Activated effector memory CD4-positive, alpha-beta T cell treated with Interleukin-2 at 50 U/mL for 16 hours (primary cell): ENCODE measurements at places on chromosomes 13 and 19.

DNA sequence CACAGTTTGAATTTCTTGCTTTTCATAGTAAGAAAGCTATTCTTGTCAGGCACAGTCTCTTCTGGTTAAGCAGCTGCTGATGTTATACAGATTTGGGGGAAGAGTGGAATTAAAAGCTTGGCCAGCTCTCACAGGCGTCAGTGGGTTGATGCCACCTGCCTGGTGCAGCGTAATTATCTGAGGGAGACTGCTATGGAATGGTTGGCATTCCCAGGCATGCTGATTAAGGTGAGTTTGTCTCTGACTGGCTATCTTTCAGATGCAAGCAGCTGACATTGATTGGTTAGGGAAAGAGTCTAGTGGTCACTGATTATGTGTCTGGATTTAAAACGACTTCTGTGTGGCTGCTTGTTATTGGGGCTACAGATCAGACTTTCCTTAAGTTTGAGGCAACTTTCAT, 948.4 kb downstream of the UQCRFS1 start:
- no peak for DNase-seq

DNA sequence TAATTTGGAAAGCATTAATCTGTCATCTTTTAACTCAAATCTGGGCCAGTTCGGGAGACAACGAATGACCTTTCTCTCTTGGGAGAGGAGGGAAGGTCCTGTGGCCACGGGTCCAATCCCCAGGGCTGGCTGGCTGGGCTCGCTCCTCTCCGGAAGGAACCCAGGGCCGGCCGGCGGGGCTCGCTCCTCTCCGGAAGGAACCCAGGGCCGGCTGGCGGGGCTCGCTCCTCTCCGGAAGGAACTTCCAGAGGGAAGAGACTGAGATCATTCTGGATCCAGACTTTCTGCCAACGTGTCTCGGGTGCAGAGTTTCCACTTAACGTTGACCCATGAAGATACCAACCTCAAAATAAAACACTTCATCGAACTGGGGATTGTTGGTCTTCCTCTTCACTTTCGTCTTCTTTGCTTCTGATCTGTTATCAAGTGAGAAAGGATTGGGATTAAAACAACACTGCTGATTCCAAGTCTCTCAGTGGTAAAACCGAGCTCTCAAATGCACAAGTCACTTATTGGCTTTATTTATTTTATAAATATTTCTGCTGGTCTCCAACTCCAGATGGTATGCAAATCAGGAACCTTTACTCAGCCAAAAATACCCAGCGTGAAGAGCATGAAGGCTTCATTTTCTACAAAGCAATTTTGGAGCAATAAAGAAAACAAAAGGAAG, 53.3 kb upstream of the C13orf46 start:
- DNase-seq = no peak

DNA sequence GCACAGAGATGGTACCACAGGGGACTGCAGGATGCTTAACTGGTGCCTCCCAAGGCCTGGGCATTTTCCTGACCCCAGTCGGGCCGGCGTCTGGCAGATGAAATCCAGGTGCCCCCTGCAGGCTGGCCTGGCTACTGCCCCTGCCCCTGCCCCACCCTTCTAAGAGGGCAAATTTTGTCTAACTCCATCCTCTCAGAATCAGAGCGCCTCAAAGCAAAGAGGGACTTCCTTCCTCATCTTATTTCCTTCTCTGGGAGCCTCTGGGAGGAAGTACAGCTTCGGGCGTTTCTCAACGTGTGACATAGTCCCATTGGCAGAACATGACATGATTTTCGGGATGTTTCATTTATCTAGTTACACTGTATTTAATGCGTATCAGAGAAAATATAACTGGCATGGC, 2.7 kb downstream of the PRKACA start:
- peak; percentile 25 for DNase-seq

GRCh38 chr13:113759525-113760137, 605 bp downstream of the TMEM255B start:
- DNase-seq = no peak

DNA sequence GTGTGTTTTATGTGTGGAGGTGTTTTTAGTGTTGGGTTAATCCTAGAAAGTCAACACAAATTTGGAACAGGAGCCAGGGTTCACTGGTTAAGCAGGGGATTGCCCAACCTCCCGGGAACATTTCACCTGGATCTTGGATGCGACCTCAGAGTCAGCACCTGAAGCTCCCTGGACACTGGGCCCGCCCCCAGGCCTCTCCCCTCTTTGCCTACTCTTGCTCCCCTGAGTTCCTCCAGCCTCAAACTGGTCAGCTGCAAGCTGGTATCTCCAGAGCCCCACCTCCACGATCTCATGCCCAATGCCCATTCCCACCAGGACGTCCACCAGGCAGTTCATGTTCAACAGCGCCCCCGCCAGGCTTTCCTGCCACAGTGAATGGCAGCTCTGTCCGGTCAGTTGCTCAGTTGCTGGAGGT, 9.7 kb downstream of the HSD17B14 start:
- no peak for DNase-seq

- DNase-seq = no peak
Observed at GRCh38 chr13:87907202-87907601, 236.0 kb downstream of the SLITRK5 start.

- DNase-seq = no peak
Observed at GRCh38 chr13:79724348-79725103, 243.6 kb downstream of the NDFIP2 start.

GRCh38 chr19:6199240-6199994, 64.0 kb downstream of the ACSBG2 start:
- DNase-seq = peak; percentile 99

DNA sequence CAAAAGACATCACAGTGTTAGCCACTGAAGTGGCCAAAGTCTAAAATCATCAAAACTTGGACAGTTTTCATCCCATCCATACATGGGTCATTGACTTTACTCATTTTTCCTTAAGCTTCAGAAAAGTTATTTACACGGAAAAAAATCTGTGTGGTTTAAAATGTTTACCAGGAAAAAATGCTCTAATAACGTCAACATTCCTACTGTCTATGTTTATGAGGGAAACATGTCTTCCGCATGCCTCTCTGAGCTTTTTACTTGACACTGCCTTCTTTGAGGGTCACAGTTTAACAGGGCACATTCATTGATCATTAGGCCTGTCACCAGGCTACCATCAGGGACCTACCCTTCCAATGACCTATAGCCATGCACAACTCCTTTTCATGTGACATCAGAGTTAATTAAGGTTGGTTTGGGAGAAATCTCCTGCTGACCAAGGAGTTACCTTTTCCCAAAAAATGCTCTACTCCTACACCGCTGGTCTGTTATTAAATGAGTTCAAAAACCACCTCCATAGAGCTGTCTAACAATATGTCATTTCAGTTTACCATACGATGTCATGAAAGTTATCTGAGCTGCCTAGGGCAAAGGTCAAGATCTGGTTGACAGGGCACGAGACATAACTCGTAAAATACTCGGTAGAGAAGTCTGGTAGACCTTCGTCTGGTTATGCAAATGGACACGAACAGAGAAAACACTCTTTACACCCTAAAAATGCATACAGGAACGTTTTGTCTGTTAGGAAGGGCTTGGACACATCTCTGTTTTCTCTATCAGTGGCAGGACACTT, 17.8 kb downstream of the FLT1 start:
- DNase-seq = no peak

- no peak for DNase-seq
Observed at GRCh38 chr19:46722421-46723022, 5.6 kb upstream of the PRKD2 start.

GRCh38 chr13:40490086-40490758, 176.2 kb downstream of the FOXO1 start:
- peak; percentile 38 for DNase-seq

- DNase-seq = no peak
Observed at GRCh38 chr19:50334741-50335421, 5.7 kb upstream of the KCNC3 start.

GRCh38 chr13:51731759-51732158, 72.2 kb downstream of the DHRS12 start:
- DNase-seq = no peak

DNA sequence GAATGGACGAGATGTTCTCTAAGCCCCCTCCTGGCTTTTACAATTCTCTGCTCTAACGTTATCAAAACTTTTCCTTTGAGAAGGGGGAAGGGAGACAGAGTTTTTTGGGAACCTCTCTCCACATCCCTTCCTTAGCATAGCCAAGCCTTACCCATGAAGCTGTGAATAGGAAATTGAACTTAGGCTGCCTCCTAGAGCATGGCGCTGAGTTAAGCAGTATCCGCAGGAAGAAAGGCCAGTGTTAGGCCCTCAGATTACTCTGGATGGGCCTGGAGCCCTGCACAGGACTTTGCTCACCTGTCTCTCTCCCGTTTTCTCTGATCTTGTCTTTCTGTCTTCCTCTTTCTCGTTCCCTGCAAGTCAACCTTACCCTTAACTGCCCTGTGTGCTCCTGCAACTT, 39.6 kb downstream of the CYP2B6 start:
- no peak for DNase-seq

DNA sequence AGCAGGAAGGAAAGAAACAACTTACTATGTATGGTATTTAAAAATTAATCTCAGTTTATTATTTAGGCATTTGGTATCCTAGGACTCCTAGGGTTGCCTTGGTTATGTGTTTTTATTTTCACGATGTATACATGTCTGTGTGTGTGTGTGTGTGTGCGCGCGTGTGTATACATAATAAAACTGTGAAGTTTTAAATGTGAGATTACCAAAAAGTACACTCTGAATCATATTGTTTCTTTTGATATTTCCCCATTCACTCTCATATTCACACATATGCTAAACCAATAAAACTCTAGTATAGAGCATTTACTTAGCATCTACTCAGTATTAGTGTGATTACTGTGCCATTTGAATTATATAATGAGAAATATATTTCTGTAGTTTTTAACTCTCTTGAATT, 30.8 kb upstream of the NDFIP2 start:
- no peak for DNase-seq

- DNase-seq = no peak
Observed at GRCh38 chr19:28493884-28494283, 719.1 kb downstream of the UQCRFS1 start.

DNA sequence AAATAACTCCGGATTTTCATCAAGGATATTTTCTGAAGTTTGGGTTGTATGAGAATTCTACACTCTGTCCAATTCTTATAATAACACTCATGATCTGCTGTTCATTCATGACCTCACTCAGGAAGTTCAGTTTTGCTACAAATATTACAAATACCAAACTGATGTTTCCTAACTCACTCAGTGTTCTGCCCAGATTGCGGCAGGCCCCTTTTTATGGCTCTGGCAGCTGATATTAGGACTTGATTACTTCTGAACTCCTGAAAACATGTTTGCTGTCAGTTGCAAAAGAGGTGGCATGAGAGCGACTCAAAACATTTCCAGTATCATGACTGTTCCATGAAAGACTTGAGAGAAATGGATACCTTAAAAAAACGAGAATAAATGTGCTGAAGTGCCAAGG, 188.0 kb downstream of the RGCC start:
- DNase-seq = no peak

DNA sequence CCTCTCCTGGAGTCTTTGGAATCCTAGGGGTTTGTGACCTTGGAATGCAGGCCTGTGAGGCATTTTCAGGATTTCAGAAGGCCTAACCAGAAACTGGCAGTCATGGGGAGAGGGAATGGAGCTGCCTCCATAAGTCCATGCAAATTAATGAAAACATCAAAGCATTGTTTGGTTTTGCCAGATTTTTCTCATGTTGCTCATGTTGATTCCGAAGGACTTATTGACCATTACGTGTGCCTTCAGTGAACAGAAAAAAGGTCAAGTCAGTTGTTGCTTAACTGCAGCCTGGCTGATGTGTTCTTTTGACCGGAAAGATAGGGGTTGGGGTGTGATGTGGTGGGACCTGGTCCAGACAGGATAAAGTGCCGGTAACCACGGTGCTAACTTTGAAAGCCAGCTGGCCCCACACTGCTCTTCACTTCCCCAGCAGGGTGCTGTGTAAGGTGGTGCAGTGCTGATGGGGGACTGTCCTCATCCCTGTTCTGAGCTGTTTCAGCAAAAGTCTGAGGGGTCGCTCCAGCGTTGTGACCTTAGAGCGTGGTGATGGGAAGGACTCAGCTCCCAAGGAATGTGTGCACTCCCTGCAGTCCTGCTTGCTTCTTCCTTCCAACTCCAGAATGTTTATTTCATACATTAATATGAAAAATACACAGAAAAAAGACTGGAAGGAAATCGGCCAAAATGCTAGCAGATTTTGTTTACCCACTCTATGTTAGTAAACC, 3.5 kb downstream of the RNF113B start:
- no peak for DNase-seq

GRCh38 chr19:6217752-6218334, 61.9 kb downstream of the MLLT1 start:
- DNase-seq = no peak

- peak; percentile 63 for DNase-seq
Observed at GRCh38 chr19:48510421-48511268, 990 bp downstream of the LMTK3 start.

- no peak for DNase-seq
Observed at GRCh38 chr19:15622991-15623390, 8.0 kb downstream of the CYP4F8 start.

DNA sequence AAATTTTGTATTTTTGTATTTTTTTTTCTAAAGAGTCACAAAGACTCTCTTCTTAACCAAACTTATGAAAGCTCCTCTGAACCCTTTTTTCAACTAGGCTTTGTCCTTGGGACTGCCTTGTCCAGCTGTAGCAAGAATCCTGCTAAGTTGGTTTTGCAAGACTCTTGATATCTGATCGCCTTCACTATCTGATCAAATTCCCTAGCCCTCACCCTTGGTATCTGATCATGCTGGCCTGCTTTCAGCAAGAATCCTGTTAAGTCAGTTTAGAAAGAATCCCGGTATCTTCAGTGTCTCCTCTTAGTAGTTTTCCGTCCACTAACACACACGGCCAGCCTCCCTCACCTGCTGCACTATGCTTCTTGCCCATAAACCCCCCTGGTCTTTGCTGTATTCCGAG, 1.9 kb upstream of the SIGLEC5 start:
- no peak for DNase-seq

DNA sequence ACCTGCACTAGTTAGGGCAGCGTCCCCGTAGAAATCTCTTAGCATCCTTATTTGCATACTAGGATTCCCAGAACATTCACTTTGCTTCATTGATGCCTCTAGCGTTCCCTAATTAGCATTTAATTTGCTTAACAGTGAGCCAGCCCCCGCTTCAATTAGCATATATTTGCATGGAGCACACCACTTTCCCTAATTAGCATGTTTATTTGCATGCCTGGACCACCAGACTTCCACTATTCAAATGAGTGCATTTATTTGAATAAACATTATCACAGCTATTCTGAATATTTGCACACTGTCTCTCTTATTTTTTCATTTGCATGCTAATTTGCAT, 69.6 kb downstream of the RYR1 start:
- no peak for DNase-seq

GRCh38 chr13:77915686-77916085, 2.9 kb downstream of the EDNRB start:
- no peak for DNase-seq
